ENCODE measurements at places on chromosomes 6 and 20.
A peak's percentile ranks its signal among the peaks of the same experiment; 100 is the strongest.

- peak; percentile 51 for DNase-seq
Observed at GRCh38 chr6:85747666-85748065, 105.0 kb upstream of the SYNCRIP start.

DNA sequence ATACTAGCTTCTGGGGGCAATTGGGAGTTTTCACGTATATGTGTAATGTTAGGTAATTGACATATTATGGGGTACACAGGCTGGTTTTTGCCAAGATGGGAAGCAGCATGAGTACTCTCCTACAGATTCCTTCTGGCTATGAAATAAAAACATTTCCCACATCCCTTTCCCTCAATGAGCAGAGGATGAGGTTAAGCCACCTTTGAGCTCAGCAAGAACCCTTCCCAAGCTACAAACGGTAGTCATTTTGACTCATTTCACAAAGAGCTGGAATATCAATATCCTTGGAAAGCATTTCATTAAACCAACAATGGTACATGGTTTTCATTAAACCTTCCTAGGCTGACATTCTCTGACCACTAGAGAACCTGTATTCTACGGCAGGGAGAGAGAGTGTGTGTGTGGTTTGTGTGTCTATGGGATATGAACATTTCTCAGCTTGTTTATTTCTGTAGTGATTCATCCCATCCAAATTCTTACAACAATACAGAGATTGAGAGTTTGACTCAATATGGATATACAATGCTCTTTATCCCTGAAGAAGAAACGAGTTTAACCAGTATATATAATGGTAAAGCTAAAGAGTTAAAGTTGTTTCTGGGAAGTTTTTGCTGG lies 119.5 kb downstream of the ARHGAP18 start:
- peak; percentile 94 for DNase-seq

DNA sequence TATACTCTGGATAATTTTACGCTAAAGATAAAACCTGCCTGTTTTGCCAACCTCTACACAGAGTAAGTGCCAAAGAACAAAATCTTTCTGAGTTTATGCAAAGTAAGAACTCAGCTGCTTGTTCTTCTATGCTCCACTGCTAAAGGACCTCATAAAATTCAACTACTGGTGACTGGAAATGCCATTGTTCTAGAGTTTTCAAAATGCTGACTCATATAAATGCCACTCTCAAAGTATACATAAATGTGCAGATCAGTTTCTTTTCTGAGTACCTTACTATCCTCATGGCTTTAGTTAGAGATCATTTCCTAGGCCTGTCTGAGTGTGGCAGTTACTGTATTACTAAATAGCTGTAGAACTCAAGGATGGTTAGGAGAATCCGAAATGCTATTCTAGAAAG lies 45.6 kb downstream of the LYRM4 start:
- DNase-seq: peak; percentile 50

- peak; percentile 79 for DNase-seq
Observed at GRCh38 chr6:154733183-154733625, at the start of gene SCAF8. Gene SCAF8, plus strand, starts transcription at chr6:154733416. Its CDS starts 485 bp downstream, at chr6:154733901.

Data from foreskin fibroblast (primary cell).